ENCODE measurements at places on chromosomes 7 and 10. TPM values are rescaled to one million over a fixed set of nuclear protein-coding genes. Genes with fewer than 3 reads are reported as not detected.

- DNase-seq, result no peak
Measured at GRCh38 chr10:36473122-36473521, 652.3 kb upstream of the ANKRD30A start.

DNA sequence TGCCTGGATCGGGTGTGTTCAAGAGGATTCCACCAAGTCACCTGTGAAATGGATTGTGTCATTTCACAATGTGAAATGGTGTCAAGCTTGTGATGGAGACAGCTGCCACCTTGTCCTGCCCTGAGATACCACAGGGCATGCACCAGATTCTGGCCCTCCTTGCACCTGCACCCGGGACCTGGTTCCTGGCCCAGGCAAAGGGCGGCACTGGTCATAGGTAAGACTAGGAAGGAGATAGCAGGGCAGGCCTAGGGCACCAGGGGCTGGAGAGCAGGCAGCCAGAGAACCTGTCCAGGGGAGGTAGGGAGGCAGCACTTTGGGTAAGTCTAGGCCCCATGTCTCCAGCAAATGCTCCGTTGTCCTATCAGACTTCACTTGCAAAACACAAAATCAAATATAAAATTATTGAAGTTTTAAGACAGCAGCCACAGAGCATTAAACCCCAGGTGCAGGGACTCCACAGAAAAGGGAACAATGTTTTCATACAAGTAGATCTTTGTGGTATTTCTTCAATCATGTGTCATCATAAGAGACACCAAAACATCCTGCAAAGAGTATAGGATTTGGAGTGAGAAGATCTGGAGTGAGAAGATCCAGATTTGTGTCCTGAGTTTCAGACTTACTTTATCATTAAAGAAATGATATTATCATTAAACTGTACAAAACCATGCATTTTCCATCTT is 22.7 kb upstream of the ZNF800 start:
- DNase-seq, result no peak

The CALHM1 gene
- not detected for total RNA-seq

GRCh38 chr7:770741-771166 is 43.7 kb upstream of the PRKAR1B start:
- no peak for DNase-seq

The VSIR gene
- total RNA-seq, result 103 TPM

DNA sequence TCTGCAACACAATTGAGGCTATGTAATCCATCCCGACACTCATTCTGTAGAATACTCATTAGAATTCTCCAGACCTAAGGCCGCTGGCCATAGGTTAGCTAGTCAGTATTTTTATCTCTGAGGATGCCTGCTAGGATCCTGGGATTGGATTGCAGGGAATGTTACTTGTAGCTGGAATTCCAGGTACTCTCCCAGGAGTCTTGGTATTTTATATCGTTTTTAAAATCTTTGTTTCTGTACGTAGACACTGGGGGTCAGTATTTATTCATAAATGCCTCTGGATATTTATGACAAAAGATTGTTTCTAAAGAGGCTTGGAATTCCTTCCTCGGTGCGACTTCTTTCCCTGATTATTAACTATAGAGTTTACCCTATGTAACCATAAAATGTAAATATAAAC is 40.1 kb downstream of the BPGM start:
- no peak for DNase-seq

GRCh38 chr7:80225361-80225760 is 90.7 kb downstream of the GNAI1 start:
- DNase-seq, result no peak

The HSPA12A gene
- total RNA-seq, result 2.9 TPM

DNA sequence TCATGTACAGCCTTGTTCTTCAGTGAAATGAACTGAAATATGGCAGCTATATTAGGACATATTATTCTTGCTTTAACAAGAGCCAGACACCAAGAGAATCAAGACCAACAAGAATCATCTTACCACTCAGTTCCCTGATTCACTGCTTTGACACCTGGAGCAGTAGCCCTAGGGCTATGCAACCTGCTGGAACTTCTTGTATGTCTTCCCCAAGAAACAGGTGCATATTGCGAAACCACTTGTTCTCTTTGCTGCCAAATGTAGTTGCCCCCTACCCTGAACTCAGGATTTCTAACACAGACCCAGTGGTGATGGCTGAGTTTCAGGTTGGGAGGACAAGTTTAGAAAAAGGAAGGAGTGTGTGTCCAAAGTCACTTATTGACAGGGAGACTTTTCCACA is 46.1 kb downstream of the WIPF3 start:
- no peak for DNase-seq

The ELN gene
- total RNA-seq, result 122 TPM

GRCh38 chr7:40643664-40644063 is 508.9 kb downstream of the SUGCT start:
- no peak for DNase-seq

- no peak for DNase-seq
Measured at GRCh38 chr7:142434666-142435167, 176.9 kb upstream of the PRSS58 start.

DNA sequence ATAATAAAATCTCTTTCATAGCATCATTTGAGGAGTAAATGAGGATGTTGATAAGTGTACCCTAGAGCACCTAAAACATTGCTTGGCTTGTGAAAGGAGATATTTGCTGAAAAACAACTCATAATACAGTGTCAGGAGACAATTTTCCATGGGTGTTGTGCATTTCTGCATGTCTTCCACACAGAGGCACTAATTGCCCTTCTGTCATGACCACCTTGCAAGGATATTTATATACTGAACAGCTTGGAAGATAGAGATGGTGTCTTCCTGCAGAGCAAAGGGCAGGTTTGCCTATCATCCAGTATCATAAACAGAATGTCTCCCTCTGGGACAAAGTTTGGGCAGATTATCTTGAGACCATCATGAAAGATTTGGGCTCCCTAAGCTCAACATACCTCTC is 495.2 kb upstream of the LRRN3 start:
- DNase-seq, result no peak

DNA sequence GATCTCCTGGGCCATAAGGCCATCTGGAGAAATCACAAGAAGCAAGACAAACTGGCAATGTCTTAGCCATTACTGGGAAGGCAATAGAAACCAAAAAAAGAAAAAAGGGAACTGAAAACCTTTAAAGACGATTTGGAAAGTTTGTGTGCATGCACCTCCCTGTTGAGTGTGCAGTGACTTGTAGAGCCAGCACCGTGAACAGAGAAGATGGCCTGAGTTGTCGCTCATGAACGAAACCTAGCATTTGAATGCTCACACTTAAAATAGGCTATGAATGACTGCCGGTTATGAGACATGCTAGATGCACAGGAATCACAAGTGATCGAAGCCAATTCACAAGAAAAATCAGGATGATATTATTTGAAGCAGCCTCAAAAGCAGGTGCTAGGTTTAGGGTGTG is 151.3 kb upstream of the ADO start:
- no peak for DNase-seq

DNA sequence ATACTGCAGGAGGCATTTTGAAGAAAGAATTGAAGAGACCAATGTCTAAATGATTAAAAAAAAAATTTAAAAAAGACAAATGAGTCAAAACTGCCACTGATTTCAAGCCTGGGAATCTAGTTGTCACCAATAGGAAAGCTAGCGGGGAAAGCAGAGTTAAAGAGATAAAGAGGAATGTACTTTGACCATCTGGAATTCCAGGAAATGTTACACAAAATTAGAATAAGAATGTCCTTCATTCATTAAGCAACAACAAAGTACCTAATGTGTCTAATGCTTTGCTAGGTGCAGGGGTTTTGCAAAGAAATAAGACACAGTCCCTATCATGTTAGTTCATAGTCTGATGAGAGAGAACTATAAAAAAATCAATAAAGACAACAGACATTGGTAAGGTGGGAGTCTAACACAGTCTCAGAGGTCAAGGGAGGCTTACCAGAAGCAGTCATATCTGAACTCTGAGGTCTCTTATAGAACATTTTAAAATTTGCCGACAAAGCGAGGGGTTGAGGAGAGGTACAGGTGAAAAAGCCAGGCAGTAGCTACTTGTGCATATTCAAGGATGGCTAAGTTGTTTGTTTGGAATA is 8.8 kb upstream of the TYSND1 start:
- DNase-seq, result no peak

- DNase-seq, result no peak
Measured at GRCh38 chr10:3625959-3626751, 158.9 kb downstream of the KLF6 start.

The PHTF2 gene
- 42.9 TPM for total RNA-seq

The UTF1 gene
- not detected for total RNA-seq

The OR2A5 gene
- not detected for total RNA-seq

The KLHL7 gene
- total RNA-seq, result 23.3 TPM

- no peak for DNase-seq
Measured at GRCh38 chr10:97707134-97707861, 6.2 kb upstream of the MARVELD1 start.

The MALRD1 gene
- total RNA-seq, result not detected

The NANOS1 gene
- total RNA-seq, result 1.7 TPM

- no peak for DNase-seq
Measured at GRCh38 chr7:108263425-108263824, 133.3 kb upstream of the LAMB4 start.

- no peak for DNase-seq
Measured at GRCh38 chr7:23685731-23686130, 5.7 kb downstream of the FAM221A start.

The ATG9B gene
- total RNA-seq, result not detected

DNA sequence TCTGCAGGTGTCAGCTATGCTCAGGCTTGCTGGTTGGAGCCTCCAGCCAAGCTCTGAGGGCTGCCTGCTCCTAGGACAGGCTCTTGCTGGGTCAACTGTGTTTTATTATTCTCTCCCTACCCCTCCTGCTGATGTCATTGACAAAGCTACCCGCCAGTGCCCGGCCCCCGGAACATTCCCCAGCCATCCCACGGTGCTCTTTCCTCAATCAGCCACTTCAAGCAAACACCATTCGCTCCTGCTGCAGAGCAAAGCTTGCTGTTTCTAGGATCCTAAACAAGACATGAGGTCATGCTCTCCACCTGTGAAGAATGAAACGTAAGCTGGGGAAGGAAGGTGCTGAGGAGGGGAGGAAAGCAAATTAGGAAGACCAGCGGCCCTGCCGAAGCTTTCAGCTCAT is 2.1 kb upstream of the C10orf71 start:
- no peak for DNase-seq

GRCh38 chr7:30896036-30896435 is 15.6 kb upstream of the AQP1 start:
- DNase-seq, result no peak

GRCh38 chr10:114498413-114499111 is 94.3 kb upstream of the AFAP1L2 start:
- DNase-seq, result no peak

The ACTR3C gene
- 2.3 TPM for total RNA-seq

DNA sequence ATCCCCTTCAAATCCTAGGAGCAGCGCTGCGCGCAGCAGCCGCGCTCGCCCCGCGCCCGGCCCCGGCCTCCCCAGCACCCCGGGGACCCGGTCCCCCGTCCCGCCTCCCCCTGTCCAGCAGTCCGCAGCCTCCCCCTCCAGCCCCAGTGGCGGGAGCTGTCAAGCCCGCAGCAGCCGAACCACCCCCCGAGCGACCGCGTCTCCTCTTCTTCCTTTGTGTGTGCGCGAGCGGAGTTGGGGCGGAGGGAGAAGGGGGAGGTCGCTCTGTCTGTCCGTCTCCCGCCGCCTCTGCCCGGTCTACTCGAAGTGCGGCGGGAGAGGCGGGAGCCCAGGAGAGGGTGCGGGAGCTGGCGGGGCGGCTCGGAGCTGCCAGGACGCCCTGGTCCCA is 375 bp upstream of the CHN2 start:
- peak; percentile 70 for DNase-seq

GRCh38 chr7:131683536-131684125 is 127.2 kb upstream of the PODXL start:
- DNase-seq, result no peak

- DNase-seq, result no peak
Measured at GRCh38 chr10:31686599-31686998, 242.0 kb downstream of the ARHGAP12 start.

GRCh38 chr10:113620511-113620910 is 43.3 kb downstream of the NRAP start:
- DNase-seq, result no peak

DNA sequence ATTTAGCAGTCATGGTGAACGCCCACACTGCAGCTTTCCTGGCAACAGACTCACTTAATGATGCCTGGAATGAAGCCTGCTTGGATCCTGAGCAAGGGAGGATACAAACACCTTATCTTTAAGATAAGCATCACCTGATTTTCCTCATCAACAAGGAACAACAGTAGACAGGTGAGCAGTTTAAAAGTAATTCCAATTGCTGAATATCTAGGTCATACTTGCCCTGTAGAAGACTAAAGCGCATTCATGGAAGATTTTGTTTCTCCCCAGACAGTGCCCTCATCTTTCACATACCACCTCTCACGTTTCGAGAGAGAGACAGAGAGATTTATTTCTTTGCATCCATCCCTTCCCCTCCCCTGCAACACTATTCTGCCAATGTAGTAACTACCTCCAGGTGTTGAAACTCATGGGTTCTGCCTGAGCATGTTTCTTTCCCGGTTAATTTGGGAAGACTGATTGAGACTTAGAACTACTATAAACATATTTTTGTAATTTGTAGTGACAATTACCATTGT is 660.7 kb downstream of the PARD3 start:
- DNase-seq, result no peak

- DNase-seq, result peak; percentile 96
Measured at GRCh38 chr10:11875494-11876281, 52.5 kb downstream of the PROSER2 start.

The ADRA2A gene
- 1.7 TPM for total RNA-seq

- no peak for DNase-seq
Measured at GRCh38 chr7:99254390-99254789, 18.2 kb upstream of the MYH16 start.

DNA sequence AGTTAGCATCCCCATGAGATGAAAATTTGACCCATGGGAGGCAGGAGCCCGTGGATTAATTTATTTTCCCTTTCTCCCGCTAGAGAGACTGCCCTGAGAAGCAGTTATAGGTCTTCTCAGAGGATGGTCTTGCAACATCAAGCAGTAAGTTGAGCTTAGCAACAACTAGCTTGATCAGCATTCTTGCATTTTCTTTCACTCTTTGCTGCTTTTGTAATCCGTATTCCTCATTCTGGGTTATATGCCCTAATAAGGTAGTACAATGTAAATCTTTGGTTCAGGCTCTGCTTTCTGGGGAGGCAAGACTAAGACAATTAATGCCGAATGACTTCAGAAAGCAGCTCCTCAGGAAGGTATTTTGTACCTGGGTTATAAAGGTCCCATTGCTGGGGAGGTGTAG is 146.8 kb downstream of the FZD1 start:
- no peak for DNase-seq

The C10orf62 gene
- not detected for total RNA-seq

DNA sequence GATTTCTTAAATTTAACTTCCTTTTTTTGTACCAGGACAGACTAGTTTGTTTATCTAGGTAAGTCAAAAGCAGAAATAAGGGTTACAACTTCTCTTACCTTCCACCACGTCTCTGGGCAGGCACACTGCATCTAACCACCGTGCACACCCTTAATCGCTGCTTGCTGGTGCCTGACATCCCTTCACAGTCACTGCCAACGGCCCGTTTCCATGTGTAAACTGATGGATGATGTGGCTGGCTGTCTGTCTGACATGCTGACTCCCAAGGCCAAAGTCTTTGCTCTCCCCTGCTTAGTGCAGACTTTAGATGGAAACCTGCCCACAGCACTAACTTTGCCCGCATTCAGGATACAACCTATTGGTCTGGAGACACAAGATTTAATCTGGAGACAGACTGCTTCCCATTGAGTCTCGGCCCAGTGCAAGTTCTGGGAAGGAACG is 1.1 kb downstream of the TMEM273 start:
- peak; percentile 24 for DNase-seq

Measured in stomach (tissue), 19 donors.